ENCODE measurements at places on chromosomes 7 and 10.
A peak's percentile ranks its signal among the peaks of the same experiment; 100 is the strongest.

GRCh38 chr7:44375926-44376342, 50.5 kb upstream of the CAMK2B start:
- DNase-seq: no peak

DNA sequence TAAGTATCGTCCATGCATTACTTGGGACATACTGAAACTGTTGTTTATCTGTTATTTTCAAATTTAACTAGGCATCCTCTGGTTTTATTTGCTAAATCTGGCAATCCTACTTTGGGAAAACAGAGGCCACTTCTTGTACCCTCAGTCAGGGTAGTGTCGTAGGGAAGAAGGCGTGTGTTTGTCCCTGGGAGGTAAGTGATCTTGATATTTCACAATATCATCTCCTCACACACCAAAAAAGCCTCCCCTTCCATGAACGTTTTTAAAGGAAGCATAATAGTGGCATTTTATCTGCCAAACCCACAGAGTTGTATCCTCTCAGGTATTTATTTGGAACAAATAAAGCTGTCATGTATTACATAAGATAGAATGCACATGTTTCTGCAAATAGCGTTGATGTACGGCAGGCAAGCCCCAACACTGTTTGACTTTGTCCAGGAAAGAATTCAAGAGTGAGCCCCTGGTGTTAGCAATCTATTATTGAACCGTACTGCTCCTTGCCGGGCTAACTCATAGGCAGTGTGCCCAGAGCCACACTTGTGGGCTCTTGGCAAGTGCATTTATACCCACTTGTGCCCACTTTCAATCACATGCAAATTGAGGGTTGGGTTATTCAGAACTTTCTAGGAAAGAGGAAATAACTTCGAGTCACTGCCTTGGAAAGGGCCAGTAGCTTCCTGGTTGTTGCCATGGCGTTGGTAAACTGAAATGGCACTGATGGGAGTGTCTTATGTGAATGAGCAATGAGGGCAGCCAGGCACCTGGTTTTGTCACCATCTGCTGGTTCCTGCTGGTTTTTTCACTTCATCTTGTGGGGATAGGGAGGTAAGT, 266.0 kb downstream of the USP6NL start:
- peak; percentile 23 for DNase-seq

DNA sequence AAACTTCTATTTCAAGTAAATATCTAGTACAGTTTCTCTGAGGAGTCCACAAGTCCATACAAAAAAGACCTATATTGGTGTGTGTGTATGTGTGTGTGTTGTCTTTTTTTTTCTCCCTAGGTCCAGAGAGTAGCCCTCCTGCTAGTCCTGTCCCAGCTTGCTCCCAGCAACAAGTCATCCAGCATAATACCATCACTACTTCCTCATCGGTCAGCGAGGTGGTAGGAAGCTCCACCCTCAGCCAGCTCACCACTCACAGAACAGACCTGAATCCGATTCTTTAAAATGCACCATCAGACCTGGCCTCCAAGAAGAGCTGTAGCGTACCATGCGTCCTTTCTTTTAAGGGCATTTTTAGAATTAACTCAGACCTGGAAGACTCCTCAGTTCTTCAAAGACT, 139.1 kb downstream of the TRIL start:
- DNase-seq: no peak

- no peak for DNase-seq
Measured at GRCh38 chr10:188546-188945, 53.3 kb downstream of the ZMYND11 start.

GRCh38 chr7:136693166-136694119, 175.0 kb upstream of the CHRM2 start:
- DNase-seq: no peak

- no peak for DNase-seq
Measured at GRCh38 chr7:3425087-3425486, 124.0 kb downstream of the SDK1 start.

DNA sequence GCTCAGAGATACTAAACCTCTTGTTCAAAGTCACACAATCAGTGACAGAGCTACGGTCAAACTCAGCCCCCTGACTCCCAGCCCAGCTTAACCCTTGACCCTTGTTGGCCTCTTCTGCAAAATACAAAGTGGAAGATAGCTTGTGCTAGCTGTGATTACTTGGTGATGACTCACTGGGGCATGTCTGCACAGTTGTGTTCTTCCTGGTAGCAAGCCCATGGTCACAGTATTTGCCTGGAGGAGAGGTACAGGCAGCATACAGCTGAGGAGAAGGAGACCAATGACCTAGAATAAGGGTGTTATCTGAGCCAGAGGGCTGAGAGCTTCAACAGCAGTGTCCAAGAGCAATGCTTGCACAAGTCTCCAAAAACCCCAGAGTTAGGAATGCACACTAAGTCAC, 5.7 kb upstream of the HSPA12A start:
- DNase-seq: no peak

DNA sequence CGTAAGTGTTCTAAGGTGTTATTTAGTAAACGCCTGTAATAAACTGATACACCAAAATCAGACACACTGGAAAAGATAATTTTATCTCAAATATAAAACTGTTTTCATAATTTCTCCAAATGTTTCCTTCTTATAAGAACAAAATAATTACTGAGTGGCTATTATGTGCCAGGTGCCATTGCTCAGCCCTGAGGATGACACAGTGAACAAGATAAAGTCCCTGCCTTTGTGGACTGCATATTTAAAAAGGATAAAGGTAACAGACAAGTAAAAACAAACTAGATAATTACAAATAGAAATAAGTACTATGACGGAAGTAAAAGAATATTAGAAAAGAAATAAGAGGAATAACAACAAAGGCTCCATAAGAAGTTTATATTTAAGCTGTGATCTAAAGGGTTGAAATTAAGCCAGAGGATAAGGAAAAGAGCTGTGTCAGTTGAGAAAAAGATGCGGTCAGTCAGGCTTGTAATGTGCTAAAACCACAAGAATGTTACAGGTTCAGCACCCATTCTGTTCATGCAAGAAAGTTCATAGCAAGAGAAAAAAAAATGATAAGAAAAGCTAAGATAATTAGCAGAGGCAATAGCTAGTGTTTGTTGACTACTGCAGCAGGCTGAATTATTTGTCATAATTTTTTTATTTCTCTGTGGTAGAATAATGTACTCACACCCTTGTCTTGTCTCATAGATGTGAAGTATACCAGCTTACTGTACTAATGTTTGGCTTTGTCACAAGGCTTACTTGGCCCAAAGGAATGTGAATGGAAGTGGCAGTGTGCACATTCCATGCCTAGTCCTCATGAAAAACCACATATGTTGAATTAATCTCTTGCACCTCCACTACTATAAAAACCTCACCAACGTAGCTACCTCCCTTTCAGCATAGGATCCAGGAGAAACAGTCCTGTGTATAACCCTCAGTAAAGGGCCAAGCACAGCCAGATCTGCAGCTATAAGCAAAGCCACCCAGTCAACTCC, 75.1 kb downstream of the CRPPA start:
- DNase-seq: peak; percentile 74

GRCh38 chr10:12787297-12787696, 214.2 kb downstream of the CCDC3 start:
- no peak for DNase-seq

DNA sequence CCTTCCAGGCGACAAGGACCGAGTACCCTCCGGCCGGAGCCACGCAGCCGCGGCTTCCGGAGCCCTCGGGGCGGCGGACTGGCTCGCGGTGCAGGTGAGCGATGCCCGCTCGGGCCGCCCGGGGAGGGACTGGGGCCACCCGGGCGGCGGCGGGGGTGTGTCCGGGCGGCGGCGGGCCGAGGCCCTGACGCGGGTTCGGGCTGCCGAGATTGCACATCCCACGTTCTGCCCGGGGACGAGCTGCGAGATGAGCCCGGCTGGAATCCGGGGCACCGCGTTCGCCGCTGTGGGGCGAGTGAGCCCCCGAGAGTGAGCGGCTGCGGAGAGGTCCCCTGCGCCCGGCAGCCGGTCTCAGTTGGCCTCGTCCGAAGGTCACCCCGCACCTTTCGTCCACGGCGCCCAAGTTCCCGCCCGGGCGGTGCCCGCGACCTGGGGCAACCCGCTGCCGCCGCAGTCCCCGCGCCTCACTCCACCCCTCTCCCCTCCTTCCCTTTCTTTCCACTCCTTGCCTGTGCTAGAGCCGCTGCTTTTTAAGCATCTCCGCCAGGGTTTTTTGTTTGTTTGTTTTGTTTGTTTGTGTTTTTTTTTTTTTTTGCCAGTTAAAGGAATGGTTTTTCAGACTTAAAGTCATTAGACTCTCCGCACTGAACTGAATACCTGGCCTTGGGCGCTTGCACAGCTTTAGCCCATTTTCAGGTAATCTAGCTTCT, 515 bp downstream of the RALA start:
- DNase-seq: no peak

DNA sequence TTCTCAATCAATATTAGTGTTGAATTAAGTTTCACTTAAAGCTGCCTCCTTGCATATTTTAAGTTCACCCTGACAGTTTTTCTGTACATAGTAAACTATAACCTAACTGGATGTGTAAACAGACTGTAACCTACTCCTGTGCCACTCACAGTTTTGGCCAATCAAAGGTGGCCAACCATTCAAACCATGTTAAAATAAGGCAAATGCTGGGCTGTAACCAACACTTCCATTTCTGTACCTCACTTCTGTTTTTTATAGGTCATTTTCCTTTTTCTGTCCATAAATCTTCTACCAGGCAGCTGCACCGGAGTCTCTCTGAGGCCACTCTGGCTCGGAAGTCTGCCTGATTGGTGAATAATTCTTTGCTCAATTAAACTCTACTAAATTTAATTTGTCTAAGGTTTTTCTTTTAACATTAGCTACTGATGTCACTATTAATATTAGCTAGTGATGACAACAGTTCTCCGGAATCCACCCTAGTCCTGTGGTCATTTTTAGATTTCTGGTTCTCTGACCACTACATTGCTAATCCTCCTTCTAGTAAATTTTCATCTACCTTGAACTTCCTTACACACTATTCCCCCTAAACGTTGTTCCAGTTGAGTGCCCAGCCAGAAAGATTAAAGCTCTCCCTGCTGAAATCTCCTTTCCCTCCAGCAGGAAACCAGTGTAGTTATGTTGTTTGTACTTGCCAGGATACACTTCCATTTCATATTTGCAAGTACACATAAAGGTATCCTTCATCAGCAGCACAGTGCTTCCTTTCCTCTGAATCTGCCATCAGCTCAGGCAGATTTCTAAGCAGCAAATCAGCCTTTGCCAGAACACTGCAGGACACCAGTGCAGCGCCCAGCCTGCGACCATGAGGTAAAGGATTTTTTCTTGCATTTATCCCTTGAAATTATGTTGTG, 18.6 kb upstream of the IFIT2 start:
- no peak for DNase-seq

GRCh38 chr10:86188326-86188725, 178.3 kb downstream of the GRID1 start:
- DNase-seq: no peak

DNA sequence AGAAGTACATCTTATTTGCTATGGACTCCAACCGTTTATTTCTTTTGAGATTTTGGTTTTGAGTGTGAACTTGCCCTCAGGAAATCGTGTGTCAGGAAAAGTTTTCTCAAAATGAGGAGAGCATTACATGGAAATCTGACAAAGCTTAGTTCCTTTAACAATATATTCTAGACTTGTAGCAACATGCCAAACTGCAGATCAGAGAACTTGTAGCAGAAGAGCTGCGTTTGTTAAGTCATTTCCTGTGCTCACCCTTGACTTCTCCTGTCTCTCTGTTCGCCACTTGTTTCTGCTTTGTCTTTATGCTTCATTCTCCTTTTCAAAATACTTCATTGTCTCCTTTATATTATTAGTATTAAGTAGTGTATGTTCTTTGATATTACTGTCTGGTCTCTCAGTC, 116.6 kb upstream of the FOXP2 start:
- no peak for DNase-seq

DNA sequence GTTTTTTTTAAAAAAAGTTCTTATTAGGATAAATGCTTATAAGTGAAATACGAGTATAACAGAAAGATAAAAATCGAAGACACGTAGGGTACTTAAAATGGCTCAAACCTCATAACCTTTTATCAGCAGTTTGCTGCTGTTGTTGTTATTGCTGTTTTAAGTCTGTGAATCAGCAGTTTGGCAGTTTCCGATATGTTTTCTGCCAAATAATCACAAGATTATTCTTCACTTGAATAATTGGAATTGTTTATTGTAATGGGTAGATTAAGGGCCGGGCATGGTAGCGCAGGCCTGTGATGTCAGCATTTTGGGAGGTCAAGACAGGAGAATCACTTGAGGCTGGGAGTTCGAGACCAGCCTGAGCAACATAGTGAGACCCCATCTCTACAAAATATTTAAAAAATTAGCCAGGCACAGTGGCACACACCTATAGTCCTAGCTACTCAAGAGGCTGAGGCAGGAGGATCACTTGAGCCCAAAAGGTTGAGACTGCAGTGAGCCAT, 177.6 kb downstream of the VTI1A start:
- DNase-seq: no peak

DNA sequence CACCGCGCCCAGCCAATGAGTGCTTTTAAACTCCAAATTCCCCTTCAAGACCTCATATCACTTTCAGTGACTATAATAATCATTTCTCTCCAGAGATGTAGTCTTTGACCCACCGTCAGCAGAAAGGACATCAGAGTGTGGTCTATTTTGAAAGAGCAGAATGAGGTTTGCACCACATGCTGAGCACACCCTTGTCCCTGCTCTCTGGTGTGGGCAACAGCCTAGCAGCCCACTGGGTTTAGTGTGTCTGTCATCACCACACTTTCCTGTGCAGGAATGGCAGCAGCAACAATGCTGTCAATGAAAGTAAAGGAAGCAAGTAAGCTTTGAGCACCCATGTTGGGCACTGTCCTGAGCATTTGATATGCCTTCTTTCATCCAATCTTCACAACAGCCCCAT, 122.4 kb downstream of the PLXNA4 start:
- DNase-seq: no peak

GRCh38 chr10:25978771-25979170, 44.7 kb downstream of the MYO3A start:
- no peak for DNase-seq

DNA sequence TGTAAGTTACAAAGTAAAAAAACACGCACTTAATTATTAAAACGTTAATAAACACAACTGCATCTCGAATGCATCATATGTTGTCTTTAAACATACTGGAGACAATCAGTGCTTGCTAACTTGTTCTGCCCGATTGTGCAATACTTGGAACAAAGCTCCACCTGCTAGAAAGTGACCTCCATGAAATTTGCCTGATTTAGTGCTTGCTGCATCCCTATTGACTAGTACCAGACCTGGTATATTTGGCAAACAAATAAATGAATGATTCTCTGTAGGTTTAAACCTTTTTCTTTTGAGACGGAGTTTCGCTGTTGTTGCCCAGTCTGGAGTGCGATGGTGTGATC, 6.2 kb downstream of the BZW2 start:
- DNase-seq: no peak

GRCh38 chr7:100546926-100547800, 8.2 kb downstream of the AGFG2 start:
- DNase-seq: no peak

All from SW 1271 (cell line).